Stomach (tissue), 19 donors: ENCODE measurements at places on chromosomes 12 and 14. TPM values are rescaled to one million over a fixed set of nuclear protein-coding genes. Genes with fewer than 3 reads are reported as not detected.

Gene OR4E2
- not detected for total RNA-seq

DNA sequence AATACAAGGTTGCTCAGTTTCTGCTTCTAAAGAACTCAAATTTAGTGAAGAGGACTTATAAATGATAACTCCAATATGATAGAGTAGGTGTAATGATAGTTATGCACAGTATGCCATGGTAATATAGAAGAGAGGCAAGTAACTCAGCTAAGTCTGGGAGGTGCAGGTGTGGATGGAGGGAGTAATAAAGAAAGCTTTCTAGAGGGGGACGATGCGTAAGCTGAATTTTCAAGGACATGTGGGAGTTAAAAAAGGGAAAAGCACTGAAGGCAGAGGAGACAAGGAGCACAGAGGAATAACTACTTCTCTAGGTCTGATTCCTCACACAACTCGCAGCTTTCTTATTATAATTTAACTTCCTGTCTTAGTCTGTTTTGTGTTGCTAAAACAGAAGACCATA, 49.1 kb upstream of the ZDHHC17 start:
- DNase-seq: no peak

DNA sequence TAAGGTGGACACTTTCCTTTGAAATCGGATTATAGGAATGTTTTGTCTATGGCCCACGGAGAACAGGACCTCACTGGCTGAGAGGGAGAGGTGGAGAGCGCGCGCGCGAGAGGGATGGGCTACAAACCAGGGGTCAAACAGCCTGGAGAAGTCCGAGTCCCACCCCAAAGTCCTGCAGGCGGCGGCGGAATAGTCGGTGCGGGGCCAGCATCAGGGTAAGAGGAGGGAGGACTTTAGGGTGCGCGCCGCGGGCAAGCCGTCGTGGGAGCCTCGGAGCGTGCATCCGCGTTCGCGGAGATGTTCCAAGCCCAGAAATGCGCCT, 3.3 kb upstream of the HOXC8 start:
- no peak for DNase-seq

DNA sequence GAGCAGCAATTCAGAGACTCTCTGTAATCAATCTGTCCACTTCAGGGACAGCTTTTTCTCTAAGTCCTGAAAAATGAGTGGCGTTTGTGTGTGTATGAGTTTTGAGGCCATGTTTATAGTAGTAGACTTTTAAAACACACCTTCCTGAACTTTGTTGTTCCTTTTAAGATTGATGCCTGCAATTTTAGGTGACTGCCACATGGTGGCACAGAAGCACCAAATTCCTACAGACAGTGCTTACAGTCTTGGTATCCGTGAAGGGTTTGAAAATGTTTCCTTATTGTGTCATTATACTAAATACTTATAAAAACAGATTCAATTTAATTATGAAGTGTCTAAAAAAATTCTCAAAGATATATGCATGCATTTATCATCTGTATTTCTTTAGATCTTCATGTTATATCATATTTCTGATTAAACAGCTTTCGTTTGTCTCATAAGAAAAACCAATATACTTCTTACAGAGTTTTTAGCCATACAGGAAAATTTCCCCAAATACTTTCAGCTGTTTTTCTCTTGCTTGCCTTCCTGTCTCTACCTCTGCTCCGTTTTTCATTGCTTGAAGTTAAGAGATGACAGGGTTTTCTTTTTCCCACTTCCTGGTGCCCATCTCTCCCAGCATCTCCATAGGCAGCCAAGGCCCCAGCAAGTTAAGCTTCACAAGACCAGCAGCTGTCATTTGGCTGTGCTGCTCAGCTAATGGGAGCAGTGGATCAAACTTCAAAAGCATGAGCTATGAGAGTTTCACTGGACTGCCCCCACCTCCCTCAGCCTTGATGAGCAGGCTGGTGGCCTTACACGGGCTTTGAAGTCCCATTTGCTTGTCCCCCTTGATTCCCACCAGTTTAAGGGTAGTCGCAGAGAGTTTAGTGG, 259.6 kb downstream of the AKAP6 start:
- DNase-seq: peak; percentile 30

DNA sequence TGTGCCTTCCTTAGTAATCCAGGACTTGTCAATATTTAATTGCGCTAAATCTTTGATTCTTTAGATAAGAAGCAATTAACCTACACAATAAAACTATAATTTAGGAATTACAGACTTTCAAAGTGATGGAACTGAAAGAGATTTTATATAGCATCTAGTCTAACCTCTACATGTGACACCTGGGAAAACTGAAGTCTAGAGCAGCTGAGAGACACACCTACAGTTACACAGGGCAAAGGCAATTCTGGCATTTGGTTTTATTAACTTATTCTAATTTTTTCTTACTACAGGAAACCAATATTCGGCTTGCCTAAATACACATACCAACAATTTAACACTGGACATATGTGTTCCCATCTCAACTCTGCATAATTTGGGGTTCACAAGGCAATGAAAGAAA, 196.5 kb downstream of the STXBP6 start:
- no peak for DNase-seq
